Ovary (tissue), 10 donors: ENCODE measurements at places on chromosomes 6 and 20. TPM values are rescaled to one million over a fixed set of nuclear protein-coding genes. Genes with fewer than 3 reads are reported as not detected.

- no peak overlapping the region for H3K4me3 ChIP-seq
- H3K4me1 ChIP-seq, result no peaks in the 10 kb centered on the region
- H3K27ac ChIP-seq, result no peak overlapping the region
- H3K27me3 ChIP-seq, result no peaks in the 10 kb centered on the region
- no peak for DNase-seq
Measured at GRCh38 chr20:54092021-54092420, 21.6 kb upstream of the BCAS1 start.

GRCh38 chr6:8077991-8078390 is 13.8 kb upstream of the BLOC1S5 start:
- no peak for DNase-seq
- no peaks in the 10 kb centered on the region for H3K36me3 ChIP-seq
- no peaks in the 10 kb centered on the region for H3K4me1 ChIP-seq
- no peak overlapping the region for H3K27ac ChIP-seq
- H3K27me3 ChIP-seq, result no peaks in the 10 kb centered on the region

GRCh38 chr6:11968241-11968806 is 43.8 kb upstream of the HIVEP1 start:
- no peaks in the 10 kb centered on the region for H3K36me3 ChIP-seq
- H3K27ac ChIP-seq, result no peak overlapping the region
- no peaks in the 10 kb centered on the region for H3K27me3 ChIP-seq
- no peak for DNase-seq

DNA sequence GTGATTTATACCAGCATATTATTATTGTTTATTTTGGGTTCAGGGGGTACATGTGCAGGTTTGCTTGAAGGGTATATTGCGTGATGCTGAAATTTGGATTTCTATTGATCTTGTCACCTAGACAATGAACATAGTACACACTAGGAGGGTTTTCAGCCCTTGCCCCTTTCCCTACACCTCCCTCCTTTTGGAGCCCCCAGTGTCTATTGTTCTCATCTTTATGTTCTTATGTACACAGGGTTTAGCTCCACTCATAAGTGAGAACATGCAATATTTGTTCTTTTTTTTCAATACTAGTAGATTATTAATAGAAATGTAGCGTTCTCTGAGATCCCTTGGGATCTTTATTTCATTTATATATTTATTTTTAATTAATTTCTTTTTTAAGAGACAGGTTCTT is 79.2 kb upstream of the MRAP2 start:
- DNase-seq, result no peak
- no peak overlapping the region for H3K27ac ChIP-seq
- no peaks in the 10 kb centered on the region for H3K36me3 ChIP-seq
- no peaks in the 10 kb centered on the region for H3K27me3 ChIP-seq
- H3K4me3 ChIP-seq, result no peak overlapping the region

Gene LGSN
- not detected for total RNA-seq
